Hematopoietic multipotent progenitor cell treated with erythropoietin and hydrocortisone succinate and interleukin-3 and kit ligand, for 6 days (in vitro differentiated cells): ENCODE measurements at places on chromosomes 1 and 21.

- DNase-seq = no peak
Measured at GRCh38 chr1:8943498-8944405, 1.9 kb upstream of the CA6 start.

GRCh38 chr1:228095161-228095560, 8.0 kb downstream of the C1orf35 start:
- DNase-seq = no peak

GRCh38 chr1:43874716-43875115, 58.9 kb upstream of the ARTN start:
- no peak for DNase-seq

DNA sequence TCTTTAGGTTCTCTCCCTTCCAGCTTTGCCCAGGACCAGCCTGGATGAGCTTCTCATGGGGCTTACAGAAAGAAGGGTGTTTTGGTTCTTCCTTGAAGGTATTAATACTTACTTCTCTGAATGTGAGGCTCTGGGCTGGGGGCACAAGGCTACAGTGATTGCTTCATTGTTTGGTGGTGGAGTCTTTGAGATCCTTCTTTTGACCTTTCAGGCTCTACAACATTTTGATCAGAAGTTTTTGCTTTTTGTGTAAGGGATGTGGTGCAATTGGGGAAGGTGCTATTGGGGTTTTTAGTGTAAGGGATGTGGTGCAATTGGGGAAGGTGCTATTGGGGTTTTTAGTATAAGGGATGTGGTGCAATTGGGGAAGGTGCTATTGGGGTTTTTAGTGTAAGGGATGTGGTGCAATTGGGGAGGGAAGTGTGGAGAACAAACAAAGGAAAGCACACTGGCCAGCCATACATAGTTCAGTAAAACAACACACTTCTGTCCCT, 103.6 kb upstream of the IVNS1ABP start:
- peak; percentile 14 for DNase-seq

GRCh38 chr1:234597894-234598293, 12.1 kb downstream of the IRF2BP2 start:
- DNase-seq = peak; percentile 88

DNA sequence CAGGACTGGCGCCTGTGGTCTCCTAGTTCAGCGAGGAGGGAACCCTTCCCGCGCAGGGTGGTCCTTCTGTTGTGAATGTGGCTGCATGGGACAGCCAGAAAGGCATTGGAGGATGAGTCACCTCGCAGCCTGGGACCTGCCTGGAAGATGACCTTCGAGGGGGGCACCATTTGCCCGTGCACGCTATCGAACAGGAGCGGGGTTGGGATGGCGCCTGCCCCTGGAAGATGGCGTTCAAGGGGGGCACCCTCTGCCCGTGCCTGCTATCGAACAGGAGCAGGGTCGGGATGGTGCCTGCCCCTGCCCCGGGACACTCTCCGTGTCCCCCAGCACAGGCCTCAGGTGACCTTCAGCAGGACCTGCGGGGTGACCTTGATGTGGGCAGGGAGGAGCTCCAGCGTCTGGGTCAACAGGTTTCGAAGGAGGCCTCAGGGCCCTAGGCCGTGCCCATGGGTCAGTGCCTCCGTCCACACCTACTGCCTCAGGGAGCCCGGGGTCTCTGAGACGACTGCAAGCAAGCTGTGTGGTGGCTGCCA, 1.7 kb upstream of the ACTRT2 start:
- DNase-seq = no peak

GRCh38 chr1:208329300-208329699, 85.1 kb upstream of the PLXNA2 start:
- no peak for DNase-seq

GRCh38 chr21:29674343-29674742, 265.5 kb downstream of the GRIK1 start:
- no peak for DNase-seq

GRCh38 chr1:175005085-175005783, 5.5 kb downstream of the CACYBP start:
- no peak for DNase-seq

DNA sequence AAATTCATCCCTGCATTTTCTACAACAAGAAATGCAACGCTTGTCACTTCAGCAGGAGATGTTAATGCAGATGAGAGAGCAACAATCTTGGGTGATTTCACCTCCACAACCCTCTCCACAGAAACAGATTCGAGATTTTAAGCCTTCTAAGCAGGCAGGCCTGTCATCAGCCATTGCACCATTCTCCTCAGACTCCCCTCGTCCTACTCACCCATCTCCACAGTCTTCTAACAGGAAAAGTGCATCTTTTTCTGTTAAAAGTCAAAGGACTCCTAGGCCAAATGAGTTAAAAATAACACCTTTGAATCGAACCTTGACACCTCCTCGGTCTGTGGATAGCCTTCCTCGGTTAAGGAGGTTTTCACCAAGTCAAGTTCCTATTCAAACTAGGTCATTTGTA, 23.4 kb upstream of the GPR25 start:
- no peak for DNase-seq

- DNase-seq = no peak
Measured at GRCh38 chr1:39322431-39322830, 117.9 kb downstream of the MACF1 start.

GRCh38 chr21:31961704-31962103, 88.9 kb downstream of the HUNK start:
- no peak for DNase-seq

GRCh38 chr1:175314300-175314699, 121.7 kb upstream of the KIAA0040 start:
- no peak for DNase-seq

GRCh38 chr1:208885060-208885459, 640.9 kb upstream of the PLXNA2 start:
- no peak for DNase-seq

DNA sequence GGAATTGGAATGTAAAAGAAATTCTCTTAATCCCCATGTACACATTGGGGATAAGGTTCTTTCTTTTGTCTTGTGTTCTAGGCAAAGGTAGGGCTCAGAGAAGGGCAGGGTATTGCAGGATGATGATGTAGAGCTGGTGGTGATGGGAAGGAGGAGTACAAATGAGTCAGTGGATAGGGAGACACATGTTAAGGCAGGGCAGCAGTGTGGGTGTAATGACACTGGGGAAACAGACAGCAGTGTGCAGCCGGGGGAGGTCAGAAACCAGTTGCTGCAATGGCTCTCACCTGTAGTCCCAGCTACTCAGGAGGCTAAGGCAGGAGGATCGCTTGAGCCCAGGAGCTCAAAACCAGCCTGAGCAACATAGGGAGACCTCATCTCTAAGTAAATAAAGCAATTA, 5.1 kb downstream of the NLRP3 start:
- no peak for DNase-seq

DNA sequence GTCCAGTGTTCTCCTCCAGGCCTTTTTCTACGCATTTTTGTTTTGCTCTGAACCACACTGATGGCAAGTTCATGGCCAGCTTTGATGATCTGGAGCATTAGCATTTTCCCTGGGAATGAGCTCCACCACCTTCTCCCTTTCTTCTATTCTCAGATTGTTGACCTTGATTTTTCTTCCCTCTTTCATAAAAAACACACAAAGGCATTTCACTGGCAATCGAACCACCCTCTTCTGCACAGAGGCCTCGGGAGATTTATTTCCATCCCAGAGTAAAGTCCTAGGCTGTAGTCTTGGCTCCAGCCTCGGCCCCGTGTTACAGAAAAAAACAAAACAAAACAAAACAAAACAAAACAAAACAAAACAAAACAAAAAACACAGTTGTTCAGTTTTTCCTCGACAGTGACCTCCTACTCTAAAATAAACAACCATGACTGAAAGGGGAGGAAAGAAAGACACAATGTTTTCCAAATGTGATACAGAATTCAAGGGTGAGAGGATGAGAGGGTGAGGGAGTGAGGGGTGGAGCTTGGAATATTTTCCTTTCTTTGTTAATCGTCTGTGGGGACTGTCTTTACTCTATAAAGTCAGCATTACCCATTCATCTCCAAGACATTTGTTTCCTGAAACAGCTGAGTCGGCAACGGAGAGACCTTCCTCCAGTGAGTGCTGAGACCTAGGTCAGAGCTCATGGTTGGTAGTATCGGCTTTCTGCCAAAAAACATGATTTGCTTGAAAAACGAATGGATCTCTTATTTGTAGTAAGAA, 29.8 kb upstream of the RNF186 start:
- no peak for DNase-seq

DNA sequence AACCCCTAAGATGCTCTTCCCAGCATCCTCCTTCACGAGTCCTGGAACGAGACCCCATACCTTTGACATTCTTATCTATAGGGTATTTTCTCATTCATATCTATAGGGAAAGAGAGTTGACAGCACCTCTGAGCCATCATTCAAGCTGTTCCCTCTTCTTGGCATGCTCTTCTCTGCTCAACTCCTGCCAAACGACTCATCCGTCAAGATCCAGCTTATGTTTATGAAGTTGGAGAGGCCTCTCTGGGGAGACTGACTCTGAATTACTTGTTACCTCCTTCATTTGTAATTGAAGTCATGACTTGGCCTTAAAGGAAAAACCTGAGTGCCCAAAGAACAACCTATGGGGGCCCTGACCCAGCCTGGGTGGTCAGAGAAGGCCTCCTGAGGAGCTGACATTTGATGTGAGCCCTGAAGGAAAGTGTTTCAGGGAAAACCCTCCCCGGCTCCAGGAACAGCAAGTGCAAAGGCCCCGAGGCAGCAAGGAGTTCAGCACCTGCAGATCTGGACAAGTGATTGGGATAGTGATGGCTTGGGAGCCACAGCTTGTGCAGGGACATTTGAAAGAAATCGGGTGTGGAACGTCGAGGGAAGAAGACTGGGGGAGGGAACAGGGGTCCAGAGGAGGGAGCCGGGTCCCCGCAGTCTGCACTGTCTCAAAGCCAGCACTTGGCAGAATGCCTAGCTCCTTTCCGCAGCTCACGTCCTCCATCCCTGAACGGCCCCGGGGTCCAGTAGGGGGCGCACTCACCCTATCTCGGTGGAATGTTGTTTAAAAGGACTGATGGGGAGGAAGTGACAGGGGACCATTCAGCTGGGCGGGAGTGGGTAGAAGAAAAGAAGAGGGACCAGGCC, 14.0 kb upstream of the CDA start:
- peak; percentile 92 for DNase-seq

- no peak for DNase-seq
Measured at GRCh38 chr1:11516961-11517635, 38.1 kb downstream of the DISP3 start.

DNA sequence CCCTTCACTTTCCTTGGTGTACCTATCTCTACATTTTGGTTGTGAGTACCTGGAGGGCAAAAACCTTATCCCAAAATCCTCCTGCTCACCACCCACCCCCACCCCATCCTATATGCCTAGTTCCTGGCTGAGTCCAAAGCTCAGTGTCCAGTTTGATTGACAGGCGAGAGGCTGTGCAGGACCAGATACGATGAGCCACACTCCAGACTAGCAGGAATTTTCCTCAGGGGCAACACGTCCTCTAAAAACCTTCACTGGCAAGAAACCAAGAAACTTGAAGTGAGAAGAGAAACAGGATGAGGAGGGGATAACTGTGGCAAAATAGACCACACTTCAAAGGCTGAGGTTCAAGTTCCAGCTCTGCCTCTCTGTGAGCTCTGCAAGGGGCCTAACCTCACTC, 1.1 kb upstream of the SLAMF8 start:
- no peak for DNase-seq

DNA sequence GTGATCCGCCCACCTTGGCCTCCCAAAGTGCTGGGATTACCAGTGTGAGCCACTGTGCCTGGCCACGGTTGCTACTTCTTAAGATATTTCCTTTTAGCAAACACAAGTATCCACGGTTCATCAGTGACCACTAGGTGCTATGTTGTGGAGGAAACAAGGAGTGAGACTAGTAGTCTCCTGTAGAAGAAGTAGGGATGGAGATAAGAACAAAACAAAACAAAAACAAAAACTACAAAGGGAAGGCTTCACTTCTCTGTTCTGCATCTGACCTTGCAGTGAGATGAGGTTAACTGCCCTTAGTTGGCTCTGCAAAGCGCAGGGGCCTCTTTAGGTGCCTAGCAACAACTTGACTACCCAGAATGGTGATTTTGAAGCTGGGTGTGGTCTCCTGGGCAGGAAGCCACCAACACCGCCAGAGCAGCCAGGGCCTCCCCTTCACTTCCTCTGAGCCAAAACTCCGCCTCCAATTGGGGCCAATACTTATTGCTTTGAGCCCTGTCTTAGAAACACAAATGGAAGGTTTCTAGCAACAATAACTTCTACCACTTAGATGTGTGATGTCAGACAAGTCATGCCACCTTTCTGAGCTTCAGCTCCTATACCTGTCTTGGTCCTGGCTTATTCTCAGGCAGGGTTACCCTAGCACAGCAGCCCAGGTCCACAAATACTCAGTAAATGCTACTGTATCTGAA, 12.8 kb upstream of the CDC42 start:
- peak; percentile 98 for DNase-seq

DNA sequence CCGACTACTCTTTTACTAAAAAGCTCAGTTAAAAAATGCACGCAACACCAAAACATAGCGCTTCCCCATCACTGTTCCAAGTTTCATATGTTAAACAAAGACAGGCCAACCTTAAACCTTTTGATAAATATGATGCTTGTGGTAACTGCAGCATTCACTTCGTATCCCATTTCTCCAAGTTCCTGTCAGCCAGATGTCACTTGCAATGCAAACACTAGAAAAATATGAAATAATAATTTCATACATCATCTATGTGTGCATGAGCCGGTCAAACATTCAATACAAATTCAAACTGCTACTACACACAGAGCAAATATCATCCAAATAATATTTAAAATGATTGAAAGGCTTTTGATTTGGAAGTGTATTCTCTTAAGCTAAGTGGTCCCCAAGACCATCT, 636.5 kb downstream of the LMO4 start:
- no peak for DNase-seq

- no peak for DNase-seq
Measured at GRCh38 chr1:177223359-177223758, 52.6 kb downstream of the BRINP2 start.

DNA sequence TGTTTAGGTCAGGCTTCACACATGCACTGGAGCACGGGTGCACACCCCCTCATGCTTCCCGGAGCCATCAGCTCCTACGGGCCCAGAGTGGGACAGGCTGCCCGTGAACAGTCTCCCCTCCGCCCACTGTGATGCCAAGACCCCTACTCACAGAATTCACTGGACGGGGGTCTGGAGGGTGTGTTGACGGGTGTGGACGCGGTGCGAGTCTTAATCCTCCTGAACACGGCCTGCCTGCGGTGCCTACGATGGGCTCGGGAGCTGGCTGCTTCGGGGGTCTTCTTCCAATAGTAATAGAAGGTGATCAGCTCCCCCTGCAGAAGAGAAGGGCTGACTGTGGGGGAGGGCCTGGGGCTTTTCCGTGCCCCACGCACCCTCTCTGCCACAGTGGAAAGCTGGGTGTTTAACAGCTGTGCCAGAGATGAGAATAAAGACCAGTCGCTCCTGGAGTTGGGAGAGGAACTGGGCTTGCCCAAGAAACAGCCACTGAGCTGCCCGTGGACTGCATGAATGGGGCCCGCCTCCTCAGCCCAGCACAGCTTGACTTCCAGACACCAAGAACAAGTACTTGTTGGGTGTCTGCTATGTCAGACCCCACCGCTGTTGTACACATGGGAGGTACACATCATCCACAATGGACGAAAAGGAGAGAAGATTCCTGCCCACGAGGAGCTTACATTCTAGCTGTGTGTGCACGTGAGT, 47.9 kb downstream of the SLC45A1 start:
- DNase-seq = no peak

- peak; percentile 51 for DNase-seq
Measured at GRCh38 chr1:243267914-243268653, 12.2 kb downstream of the SDCCAG8 start.

GRCh38 chr1:44592208-44593145, 81.8 kb downstream of the TMEM53 start:
- DNase-seq = no peak
